ENCODE measurements at places on chromosomes 7 and 10.

DNA sequence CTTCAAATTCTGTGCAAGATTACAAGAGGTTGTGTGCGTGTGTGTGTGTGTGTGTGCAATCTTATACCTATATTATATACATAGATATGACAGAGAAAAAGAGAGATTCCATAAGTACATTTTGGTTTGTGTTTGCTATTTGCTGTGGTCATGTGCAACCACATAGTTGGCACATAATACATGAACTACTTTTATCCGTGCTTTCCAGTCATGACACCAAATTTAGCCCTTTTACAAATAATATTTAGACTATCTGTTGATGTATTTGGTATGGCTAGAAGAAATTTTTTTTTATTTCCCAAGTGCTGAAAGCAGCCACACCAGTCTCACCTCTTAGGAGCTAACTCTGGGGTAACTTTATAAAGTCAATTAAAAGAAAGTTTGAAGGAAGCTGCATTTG lies 63.5 kb upstream of the EGFR start:
- no peak for DNase-seq

GRCh38 chr7:73435471-73436009 lies 2.0 kb downstream of the FZD9 start:
- DNase-seq: no peak

- no peak for DNase-seq
Measured at GRCh38 chr7:158959021-158959717, 102.8 kb downstream of the DYNC2I1 start.

GRCh38 chr7:91541641-91542040 lies 277.4 kb downstream of the FZD1 start:
- DNase-seq: no peak

- no peak for DNase-seq
Measured at GRCh38 chr7:37061849-37062559, 337.7 kb upstream of the AOAH start.

DNA sequence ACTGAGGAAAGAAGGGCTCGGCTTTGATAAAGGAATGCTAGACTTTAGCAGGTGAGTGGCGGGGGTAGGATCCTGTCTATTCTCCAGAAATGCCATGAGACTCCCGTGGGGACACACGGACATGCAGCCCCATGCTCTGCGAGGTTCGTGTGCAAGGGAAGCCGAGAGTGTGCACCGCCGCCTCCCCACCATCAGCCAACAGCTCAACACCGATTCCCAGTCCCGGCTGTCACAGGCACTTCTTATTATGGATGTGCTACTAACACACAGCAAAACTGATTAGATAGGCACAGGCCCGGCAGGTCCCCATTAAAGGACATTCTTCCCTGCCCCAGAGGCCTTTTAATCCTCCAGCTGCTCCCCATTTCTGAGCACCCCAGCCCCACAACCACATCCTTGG lies 154.4 kb downstream of the PRKAG2 start:
- DNase-seq: no peak

DNA sequence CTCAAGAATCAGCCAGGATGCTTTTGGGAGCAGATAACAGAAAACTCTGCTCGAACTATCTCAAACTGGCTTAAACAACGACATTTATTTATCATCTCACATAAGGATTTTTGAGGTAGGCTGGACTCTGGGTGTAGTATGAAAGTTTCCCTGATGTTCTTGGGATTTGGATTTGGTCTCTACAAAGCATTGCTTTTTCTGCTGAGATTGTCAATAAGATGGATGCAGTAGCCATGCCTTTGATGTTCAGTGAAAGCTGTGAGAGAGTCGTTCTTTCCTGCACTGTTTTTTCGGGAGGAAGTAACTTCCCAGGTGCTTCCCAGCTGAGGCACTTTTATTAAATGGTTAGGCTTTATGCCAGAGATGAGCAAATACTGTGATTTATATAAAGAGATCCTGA lies 181.1 kb downstream of the PRKG1 start:
- DNase-seq: no peak

GRCh38 chr7:29362380-29362779 lies 167.8 kb downstream of the CHN2 start:
- no peak for DNase-seq
